ENCODE measurements at places on chromosomes 2 and 18.

GRCh38 chr2:148161909-148162435, 141.1 kb downstream of the MBD5 start:
- DNase-seq, result no peak

GRCh38 chr2:48419884-48420511, 110.0 kb upstream of the STON1 start:
- no peak for DNase-seq

GRCh38 chr2:10223471-10223870, 79.2 kb upstream of the HPCAL1 start:
- no peak for DNase-seq

GRCh38 chr18:54713386-54713785, 114.9 kb upstream of the RAB27B start:
- DNase-seq, result no peak

DNA sequence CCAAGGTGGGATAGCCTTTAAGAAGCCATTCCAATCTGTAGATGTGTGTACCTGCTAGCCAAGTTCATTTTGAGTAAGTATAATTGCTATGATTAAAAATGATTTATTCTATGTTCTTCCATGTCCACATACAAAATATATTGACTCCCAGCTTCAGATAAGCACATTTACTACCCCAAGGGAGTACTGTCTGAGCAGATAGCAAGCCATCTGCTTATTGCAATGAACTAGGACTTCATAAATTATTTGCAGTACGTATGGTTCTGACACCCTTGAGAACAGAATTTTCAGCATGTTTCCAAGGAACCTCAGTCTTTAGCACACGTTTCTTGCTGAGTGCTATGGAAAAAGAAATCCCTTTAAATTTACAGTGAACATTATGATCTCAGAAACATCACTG, 28.2 kb downstream of the ABCG5 start:
- no peak for DNase-seq

DNA sequence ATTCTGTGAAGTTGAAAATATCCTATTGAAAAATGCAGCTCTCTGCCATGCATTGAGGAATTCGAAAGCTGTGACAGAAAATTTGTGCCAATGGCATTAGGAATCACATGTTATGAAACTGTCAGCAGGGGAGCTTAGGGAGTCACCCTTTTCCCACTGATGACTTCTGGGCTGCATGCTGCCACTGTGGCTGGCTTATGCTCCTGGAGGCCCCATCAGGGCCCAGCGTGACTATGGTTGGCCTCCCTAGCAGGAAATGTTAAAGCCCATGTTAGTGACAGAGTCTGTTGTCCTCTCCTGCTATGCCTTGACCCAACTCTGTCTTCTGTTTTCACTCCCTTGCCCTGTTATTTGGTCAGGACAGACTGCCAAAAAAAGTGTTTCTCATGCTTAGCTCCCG, 139.5 kb upstream of the DAPL1 start:
- no peak for DNase-seq

GRCh38 chr2:237438080-237438940, 24.3 kb upstream of the COL6A3 start:
- DNase-seq, result no peak

GRCh38 chr2:45404807-45405297, 206.2 kb downstream of the SRBD1 start:
- no peak for DNase-seq

Data from AG09309 (cell line).